H9 (cell line): ENCODE measurements at places on chromosomes 7 and 10. TPM values are rescaled to one million over a fixed set of nuclear protein-coding genes. Genes with fewer than 3 reads are reported as not detected.
A peak's percentile ranks its signal among the peaks of the same experiment; 100 is the strongest.

DNA sequence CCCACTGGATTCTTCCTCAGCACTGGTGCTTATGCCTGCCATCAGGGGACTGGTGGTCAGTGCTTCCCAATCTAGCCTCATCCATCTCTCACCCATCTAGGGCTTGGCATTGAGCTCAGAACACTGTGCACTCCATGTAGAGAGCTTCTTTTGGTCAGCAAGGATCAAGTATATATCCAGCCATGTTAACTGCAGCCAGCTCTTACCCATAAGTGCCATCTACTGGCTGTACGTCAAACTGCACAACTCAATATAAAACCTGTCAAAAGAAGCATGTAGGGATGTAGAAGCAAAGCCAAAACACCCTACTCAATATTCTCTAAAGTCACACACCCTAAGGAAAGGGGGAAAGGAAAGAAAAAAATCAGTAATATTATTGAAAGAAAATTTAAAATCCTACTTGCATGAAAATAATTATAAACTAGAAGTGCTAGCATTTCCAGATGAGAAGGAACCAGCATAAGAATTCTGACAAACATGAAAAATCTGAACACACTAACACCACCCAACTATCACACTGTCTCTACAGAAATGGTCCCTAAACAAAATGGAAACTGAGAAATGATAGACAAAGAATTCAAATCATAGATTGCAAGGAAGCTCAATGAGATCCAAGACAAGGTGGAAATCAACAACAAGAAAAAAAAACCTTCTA is 531.1 kb upstream of the STEAP1 start:
- DNase-seq, result peak; percentile 36

DNA sequence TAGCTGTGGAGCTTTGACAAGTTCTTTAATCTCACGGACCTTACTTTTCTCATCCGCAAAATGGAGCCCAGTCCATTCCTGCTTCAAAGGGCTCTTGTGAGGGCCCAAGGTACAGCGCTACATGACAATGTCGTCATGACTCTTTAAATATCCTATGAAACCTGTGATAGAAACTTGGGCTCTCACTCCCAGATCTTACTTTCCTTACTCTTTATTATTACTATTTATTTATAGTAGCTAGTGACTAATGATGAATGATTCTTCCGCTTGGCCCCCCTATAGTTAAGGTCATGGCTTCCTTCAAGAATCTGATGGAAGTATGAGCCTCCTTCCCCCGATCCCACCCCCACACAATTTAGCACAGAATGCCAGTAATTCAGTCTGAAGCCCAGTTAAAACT is 41.9 kb downstream of the RBM20 start:
- DNase-seq, result no peak

DNA sequence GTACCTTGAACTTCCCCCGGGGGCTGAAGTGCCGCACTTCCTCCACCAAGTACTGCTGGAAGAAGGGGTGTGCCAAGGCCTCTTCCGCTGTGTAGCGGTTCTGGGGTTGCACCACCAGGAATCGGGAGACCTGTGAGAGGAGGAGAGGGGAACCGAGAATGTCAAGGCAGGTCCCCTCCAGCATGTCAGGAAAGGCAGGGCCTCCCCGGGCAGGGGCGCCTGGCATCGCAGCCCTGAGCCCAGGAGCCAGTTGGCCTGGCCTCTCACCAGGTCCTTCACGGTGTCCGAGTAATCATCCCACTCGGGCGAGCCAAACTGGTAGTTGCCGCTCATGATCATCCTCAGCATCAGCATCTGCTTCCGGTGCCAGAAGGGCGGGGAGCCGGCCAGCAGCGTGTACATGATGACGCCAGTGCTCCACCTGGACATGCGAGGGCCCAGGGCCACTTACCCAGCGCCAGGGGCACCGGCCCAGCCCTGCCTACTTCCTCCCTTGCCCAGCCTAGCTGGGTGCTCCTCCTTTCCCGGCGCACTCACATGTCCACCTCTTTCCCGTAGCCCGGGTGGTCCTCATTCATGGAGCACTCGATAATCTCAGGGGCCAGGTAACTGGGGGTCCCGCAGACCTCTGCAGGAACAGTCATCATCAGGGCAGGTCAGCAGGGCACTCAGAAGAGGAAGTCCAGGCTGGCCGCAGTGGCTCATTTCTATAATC is 11.0 kb downstream of the PHKG1 start:
- DNase-seq, result no peak

GRCh38 chr7:36379831-36380504 is 9.7 kb upstream of the ANLN start:
- no peak for DNase-seq

DNA sequence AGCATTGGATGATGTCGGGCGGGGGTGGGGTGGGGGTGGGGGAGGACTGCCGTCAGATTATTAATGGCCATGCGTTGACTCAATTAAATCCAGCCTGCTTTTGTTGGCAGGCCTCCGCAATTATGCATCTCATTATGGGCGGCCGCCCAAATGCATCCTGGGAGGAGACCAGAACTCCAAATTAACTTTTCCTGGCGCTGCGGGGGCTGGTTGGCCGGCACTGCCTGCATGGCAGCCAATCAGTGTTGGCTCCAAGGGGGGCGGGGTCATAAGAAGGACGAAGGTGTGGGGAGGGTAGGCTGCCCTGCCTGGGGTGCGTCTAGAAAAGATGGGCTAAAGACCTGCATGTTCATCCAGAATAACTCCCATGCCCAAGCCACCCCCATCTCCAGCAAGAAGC is 83.9 kb upstream of the PAX2 start:
- DNase-seq, result peak; percentile 46

DNA sequence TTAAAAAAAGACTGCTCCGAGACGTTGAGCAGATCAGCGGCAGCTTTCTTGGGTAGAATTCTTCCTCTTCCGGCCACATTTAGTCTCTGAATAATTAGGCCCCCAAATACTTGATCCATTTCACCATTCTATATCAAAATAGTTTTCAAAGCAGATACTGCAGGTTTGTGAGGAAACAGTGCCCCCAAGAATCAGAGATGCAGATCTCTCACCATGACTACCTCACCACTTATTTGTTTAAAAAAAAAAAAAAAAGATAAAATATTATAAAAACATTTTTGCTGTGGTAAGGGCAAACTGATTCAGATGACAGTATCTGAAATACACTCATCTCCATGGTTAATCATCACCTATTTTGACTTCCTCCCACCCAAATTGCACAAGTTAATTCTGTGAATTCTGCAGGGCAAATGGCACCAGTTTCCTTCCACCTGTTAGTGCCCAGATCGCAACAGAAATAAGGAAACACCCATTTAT is 210.4 kb downstream of the FAM107B start:
- no peak for DNase-seq

DNA sequence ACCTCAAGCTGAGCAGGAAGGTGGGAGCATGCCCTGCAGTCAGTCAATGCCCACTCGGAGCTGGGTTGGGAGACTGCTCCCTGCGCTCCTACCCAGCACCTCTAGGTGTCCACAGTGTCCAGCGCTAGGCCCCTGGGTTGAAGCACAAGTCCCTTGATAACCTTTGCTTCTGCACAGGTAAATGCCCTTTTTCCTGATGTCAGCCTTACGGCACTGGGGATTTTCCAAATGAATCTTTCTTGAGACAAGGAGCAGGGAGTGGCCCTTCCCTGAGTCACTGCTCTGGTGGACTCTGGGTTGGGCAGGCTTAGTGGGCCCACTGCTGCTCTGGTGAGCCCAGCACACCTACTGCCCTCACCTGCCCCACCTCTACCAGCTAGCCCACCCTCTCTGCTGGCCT is 61.9 kb upstream of the OPN4 start:
- DNase-seq, result peak; percentile 51

DNA sequence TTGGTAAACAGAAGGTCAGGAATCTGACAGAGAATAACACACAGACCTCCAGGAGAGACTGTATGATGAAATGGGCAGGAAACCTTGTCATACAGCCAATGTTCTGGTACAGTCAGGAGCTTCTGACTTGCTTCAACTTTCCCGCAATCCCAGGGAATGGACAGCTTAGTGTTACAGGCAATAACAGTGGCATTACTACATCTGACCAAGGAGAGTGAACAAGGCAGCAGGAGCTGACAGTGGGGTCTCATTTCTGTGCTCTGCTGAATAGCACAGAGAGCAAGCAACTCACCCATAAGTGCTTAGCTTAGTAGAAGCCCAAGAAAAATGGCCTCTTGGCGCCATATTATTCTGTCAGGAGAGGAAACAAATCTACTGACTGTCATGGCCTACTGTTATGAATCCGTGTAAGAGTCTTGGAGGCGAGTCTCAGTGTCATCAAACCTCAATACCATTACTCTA is 186.2 kb upstream of the MTPN start:
- DNase-seq, result no peak

- DNase-seq, result no peak
Observed at GRCh38 chr10:71946700-71947099, 17.5 kb upstream of the CHST3 start.

Gene PTPN20
- total RNA-seq, result not detected in 2 replicates

Gene NME8
- total RNA-seq, result 0.33 TPM in 1 of 2 replicates, not detected in the other

Gene RARRES2
- 59.9 and 60.9 TPM in 2 replicates for total RNA-seq
